ENCODE measurements at places on chromosomes 3 and 15.

DNA sequence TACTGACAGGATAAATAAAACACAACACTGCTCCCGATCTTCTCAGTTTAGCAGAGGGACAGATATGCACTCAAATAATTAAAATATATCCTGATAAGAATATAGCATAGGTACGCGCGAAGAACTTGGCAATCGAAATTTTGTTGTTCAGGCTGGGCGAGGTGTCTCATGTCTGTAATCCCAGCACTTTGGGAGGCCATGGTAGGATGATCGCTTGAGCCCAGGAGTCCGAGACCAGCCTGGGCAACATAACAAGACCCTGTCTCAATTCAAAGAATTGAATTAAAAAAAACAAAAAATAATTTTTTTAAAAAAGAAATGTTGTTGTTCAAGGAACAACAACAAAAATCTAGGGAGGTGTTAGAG is 7.6 kb downstream of the B2M start:
- no peak for DNase-seq

- no peak for DNase-seq
These were observed 483.2 kb downstream of the TBL1XR1 start for GRCh38 chr3:176714034-176714433.

- no peak for DNase-seq
These were observed 95.0 kb upstream of the MRPL3 start for GRCh38 chr3:131597816-131598215.

GRCh38 chr3:157786618-157787017 is 283.4 kb upstream of the VEPH1 start:
- DNase-seq, result no peak

DNA sequence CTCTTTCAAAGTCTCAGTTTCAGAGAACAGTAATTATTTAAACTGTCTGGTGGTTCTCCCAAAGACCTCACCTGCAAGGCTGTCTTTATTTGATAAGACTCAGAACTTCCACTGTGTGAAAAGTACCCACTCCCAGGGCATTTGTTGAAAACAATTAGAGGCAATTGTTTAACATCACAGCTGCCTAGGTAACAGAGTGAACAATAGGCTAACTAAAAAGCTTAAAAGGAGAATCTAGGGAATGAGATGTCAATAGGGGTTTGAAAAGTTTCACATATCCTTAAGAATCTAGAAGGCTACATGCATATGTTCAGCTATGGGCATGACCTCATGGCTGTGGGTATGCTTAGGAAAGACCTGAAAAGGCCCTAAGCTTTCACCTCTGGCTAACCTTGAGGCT is 2.9 kb upstream of the STRIT1 start:
- DNase-seq, result no peak

GRCh38 chr3:160444411-160444810 is 5.2 kb downstream of the TRIM59 start:
- DNase-seq, result no peak

- no peak for DNase-seq
These were observed 262.6 kb downstream of the MECOM start for GRCh38 chr3:169400874-169401273.

DNA sequence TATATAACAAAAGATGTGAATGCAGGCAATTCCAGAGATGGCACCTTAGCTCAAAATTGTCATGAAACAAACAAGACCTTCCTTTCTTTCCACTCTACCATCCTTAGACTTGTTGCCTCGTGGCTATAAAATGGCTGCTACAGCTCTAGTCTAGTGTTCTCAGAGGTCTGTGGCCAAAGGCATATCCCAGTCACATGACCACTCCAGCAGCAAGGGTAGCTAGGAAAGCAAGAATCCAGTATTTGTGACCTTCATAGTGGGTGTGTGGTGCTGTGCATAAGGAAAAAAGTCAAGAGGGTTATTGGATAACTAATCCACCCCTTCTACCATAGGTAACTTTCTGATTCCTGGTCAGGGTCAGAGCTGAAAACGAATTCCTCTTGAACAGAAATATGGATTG is 27.1 kb upstream of the LIPC start:
- no peak for DNase-seq

- peak; percentile 89 for DNase-seq
These were observed 123.0 kb downstream of the PTPRG start for GRCh38 chr3:61684386-61684785.

DNA sequence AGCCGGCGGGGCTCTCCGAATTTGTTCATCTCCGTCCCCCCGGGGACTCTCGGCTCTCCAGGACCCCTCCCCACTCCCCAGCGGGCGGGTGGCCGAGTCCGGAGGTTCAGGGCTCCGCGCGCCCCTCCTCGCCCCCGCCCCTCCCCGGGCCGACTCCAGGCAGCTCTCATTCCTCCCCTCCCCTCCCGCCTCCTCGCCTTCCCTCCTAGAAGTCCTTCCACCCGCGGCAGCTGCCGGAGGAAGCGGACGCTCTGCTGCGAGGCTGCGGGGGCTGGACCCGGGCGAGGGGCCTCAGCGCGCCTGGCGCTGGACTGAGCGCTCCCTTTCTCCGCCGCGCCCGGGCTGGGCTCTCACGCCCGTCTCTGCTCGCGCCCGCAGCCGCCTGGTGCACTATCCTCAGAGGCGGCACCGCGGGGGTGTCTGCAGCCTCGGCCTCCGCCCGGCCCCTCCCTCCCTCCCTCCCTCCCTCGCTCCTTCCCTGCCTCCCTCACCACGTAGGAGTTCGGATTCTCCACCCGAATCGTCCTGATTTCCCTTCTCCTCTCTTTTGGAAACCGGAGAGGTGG is at the start of gene ROBO2:
ROBO2 (plus strand) TSS at position 494 of the 566 bp plus-strand sequence. CDS start 687 bp downstream, outside the sequence.
- DNase-seq, result peak; percentile 23

DNA sequence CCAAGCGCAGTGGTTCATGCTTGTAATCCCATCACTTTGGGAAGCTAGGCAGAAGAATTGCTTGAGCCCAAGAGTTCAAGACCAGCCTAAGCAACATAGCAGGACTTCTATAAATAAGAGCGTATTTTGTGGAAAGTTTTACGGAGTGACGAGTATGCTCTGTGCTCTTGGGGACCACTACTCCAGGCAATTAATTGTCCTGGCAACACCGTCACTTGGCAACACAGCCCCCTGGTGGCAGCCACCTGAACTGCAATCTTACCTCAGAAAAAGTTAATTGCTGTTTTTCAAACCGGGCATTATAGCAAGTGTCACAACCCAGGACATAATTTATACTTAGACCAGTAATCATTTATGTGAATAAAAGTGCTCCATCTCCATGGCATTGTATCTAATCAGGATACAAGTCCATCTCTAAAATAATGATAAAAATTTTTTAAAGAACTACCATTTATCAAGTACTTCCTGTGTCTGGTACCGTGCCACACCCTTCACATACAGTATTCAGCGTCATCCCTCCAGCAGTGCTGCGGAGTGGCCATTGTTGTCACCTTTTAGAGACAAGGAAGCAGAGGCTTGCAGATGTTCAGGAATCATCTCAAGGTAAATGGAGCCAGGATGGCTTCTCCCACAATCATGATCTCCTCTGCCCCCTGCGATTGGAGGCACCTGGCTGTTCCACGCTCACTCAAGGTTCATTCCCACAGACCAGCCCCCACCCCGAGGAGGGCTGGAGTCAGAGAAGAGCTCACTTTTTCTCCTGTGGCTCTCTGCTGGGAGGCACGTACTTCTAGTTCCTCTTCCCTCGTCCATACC is 34.5 kb downstream of the PLA2G4D start:
- DNase-seq, result no peak

GRCh38 chr3:76615719-76616118 is 424.2 kb upstream of the ROBO2 start:
- DNase-seq, result no peak

GRCh38 chr3:146498002-146498736 is 28.8 kb upstream of the PLSCR2 start:
- no peak for DNase-seq

GRCh38 chr15:29854413-29854812 is 32.1 kb upstream of the TJP1 start:
- DNase-seq, result no peak

DNA sequence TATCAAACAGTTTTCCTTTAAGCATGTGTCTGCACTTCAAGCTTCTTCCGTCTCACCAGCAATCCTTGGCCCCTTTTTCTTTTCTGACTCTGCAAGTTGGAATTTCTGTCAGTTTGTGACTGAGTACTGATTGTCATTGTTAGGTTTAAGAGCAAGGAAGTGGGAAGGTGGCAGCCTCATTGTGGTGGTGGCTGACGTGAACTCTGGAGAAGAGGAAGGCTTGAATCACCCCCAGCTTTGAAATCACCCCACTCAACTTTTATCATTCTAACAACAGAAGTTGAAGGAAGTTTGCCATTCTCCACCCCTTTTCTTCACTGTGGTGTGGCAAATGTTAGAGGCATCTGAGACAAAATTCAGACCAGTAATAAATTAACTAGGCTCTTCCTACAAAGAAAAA is 231.6 kb upstream of the AGTR1 start:
- no peak for DNase-seq

DNA sequence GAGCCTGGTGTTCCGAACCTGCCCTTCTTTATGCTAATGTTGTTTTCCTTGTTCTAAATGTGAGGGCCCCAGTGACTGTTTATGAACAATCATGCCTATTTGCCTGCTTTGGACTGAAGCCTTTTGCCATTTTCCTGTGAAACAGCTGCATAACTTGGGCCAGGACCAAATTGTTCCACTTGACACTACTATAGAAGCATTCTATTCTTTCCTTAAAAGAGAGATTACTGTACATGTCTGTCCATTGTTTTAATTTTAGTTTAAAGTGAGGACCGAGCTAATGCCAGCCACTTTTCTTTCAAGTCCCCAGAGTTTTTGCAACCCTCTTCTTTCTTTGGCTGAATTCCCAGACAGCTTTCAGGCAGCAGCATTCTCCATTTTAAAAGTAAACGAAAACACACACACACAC is 980.3 kb downstream of the CADM2 start:
- no peak for DNase-seq

GRCh38 chr3:134155446-134155845 is 95.2 kb downstream of the RYK start:
- DNase-seq, result no peak

- no peak for DNase-seq
These were observed 1145.5 kb downstream of the TBL1XR1 start for GRCh38 chr3:176051766-176052165.

DNA sequence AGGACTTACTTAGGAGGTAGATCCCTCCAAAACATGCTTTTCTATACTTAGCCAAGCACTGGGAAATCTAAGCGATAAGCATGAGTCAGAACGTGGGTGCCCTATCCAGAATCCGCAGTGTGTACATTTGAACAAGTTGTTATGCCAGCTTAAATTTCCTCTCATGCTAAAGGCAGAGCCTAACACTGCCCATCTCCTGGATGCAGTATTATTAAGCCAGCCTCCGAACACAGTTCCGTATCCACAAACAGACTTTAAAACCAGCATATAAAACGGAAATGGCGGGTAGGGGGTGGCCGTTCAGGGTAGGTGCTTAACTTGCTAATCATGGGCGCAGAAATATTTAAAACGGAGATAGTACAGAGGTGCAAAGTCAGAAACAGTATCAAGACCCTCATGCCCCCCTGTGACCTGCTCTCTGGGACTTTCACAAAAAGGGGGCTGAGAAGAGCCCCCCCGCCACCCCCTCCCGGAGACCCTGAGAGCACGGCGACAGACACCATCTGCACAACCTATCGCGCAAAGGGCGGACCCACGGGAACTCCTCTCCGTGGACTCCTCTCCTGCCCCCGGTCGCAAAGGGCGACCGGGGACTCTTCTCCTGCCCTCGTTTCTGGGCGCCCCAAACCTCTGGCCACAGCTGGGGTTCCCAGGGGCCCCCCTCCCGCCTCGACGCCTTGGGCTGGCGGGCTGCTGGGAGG is 889 bp upstream of the LRRIQ4 start:
- no peak for DNase-seq

DNA sequence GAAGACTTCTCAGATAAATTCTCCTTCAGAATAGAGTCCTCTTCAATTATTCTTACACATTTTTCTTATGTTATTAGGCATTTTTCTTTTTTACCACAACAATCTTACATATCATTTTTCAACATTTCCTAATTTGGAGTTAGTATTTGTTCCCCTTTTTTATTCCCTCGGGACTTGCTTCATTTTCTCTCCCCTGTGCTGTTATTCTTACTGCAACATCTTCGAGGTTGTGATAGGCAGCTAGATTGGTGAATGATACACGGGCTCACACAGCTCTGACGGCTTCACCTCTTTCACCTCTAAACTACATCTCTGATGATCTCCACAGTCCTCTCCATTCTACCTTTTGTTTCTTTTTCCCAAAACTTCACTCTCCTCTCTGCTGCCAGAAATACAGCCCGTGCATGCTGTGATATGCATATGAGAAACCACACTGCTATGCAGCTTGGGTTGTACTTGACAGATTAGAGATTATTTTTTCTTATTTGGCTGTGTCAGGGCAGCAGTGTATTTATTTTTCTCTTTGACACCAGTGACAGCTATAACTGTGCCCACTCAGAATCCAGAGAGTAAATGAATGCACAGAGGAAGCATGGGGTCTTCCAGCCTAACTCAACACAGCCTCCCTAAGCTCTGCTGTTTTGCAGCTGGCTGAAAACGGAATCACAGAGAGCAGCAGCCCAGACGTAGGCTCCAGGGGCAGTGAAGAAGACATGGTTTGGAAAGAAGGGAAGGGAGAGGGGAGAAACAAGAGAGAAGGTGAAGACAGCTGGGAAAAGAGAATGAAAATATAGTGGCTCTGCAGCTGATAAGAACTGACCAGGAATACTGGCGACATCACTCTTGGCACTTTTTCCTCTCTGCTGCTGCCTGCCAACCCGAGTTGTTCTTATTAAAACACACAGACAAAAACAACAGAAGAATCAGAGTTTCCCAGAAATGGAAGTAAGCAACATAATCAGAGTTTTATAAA is 61.8 kb downstream of the SLC9A9 start:
- DNase-seq, result no peak

- no peak for DNase-seq
These were observed 107.6 kb downstream of the IL20RB start for GRCh38 chr3:137065381-137065780.

Measured in AG09319 (cell line).